ENCODE measurements at places on chromosomes 1 and 21. TPM values are rescaled to one million over a fixed set of nuclear protein-coding genes. Genes with fewer than 3 reads are reported as not detected.
A peak's percentile ranks its signal among the peaks of the same experiment; 100 is the strongest.

GRCh38 chr1:228264090-228264829 is 56.4 kb downstream of the OBSCN start:
- H3K4me1 ChIP-seq = no peaks in the 10 kb centered on the region
- H3K4me3 ChIP-seq = no peak overlapping the region
- H3K27me3 ChIP-seq = no peaks in the 10 kb centered on the region
- H3K36me3 ChIP-seq = no peaks in the 10 kb centered on the region

- DNase-seq = no peak
- H3K36me3 ChIP-seq = no peaks in the 10 kb centered on the region
- no peak overlapping the region for H3K27ac ChIP-seq
- no peak overlapping the region for H3K4me3 ChIP-seq
- H3K27me3 ChIP-seq = no peaks in the 10 kb centered on the region
Observed at GRCh38 chr21:42243026-42243425, 24.1 kb downstream of the ABCG1 start.

DNA sequence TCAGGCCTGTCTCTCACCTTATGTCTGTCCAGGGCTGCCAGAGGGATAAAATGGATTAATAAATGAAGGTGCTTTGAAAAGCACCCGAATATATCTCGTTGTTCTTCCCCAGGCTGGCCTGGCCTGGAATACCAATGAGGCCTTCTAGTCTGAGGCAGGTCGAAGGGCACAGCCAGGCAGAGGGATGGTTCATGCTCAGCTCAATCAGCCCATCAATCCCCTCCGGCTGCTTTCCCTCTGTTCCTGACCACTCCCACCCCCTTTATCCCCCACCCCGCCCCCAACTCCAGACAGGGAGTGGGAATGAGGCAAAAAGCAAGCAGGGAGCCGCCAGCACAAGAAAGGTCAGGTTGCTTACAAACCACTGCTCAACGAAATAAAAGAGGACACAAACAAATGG is 40.0 kb upstream of the PRELP start:
- no peak overlapping the region for H3K27ac ChIP-seq
- H3K4me1 ChIP-seq = no peaks in the 10 kb centered on the region
- H3K36me3 ChIP-seq = no peaks in the 10 kb centered on the region
- no peaks in the 10 kb centered on the region for H3K27me3 ChIP-seq
- DNase-seq = no peak

DNA sequence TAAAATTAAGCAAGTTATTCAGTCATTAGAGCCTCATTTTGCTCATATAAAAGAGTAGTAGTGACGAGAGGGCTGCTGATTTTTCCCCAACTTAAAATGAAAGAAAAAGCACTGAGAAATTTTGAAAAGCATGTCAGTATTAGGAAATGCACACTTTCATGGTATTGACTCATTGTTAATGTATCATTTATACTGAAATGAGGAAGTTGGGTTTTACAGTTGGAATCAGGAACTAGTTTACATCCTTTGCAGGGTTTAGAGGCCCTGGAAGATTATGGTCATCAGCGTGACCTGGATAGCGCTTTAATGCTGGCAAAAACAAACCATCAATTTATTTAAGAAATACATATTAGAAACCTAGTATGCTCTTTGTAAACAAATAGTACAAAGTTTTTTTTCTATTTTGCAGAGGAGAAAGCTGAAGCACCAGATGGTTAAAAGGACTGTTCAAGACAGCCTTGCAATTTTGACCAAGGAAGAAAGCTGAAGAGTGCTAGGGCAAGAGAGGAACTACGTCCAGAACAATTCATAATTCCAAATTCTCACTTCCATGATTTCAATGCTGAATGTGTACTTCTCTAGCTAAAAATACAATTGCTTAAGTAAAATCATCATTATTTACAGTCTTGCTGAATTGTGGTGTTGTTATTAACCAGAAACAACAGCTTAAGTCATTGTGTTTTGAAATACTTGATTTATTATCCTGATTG is 94.8 kb upstream of the SGIP1 start:
- H3K4me1 ChIP-seq = no peaks in the 10 kb centered on the region
- H3K27ac ChIP-seq = no peak overlapping the region
- DNase-seq = no peak
- H3K36me3 ChIP-seq = no peaks in the 10 kb centered on the region

DNA sequence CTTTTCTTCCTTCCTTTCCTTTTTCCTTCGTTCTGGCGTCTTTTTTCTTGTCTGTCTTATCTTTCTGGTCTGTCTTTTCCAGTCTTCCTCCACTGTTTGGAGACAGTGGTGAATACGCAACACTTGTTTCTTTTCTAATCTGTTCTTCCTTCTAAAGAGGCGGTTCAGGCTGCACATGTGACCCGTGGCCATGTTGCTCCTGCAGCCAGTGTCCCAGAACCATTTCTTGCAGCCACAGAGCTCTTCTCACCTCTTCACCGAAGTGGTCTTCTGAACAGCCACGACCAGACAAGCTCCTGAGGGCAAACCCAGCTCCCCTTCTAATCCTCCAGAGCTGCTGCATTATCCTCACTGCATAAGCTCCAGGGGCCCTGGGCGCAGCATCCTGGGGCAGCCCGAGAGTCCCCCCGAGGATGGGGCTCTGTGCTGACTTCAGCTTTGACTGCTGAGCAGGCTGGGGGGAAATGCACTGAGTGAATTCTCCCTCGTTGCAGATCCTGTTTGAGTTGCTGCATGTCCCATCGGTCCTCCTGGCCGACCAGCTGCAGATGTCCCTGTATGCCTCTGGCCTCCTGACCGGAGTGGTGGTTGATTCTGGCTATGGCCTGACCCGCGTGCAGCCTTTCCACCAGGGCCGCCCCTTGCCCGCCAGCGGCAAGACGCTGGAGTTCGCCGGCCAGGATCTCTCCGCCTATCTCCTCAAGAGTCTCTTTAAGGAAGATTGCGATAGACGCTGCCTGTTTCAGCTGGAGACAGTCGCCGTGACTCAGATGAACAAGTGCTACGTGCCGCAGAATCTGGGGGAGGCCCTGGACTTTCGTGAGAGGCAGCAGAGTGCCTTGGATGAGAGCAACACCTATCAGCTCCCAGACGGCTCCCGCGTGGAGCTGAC is 70.4 kb downstream of the ACTL8 start:
- no peaks in the 10 kb centered on the region for H3K36me3 ChIP-seq
- no peaks in the 10 kb centered on the region for H3K27me3 ChIP-seq
- H3K4me1 ChIP-seq = no peaks in the 10 kb centered on the region
- no peak for DNase-seq

DNA sequence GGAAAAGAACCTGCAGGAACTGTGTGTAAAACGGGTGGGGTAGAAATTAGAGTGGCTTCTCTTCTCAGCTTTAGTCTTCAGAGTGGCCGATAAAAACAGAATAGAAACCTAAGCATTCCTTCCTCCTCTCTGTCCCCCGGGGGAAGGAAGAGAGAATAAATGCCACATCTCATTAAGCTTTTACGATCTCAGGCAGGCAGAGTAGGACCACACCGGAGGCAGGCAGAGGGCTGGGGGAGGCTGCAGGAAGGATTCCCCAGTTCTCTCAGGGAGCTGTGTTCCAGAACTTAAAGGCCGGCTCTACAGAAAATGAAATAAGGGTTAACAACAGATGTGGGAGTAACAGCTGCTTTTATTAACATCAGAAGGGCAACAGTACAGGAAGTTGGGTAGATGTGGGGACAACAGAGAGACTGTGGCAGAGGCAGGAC is 24.5 kb upstream of the MEF2D start:
- no peak overlapping the region for H3K4me3 ChIP-seq
- no peak overlapping the region for H3K27ac ChIP-seq
- no peaks in the 10 kb centered on the region for H3K4me1 ChIP-seq

DNA sequence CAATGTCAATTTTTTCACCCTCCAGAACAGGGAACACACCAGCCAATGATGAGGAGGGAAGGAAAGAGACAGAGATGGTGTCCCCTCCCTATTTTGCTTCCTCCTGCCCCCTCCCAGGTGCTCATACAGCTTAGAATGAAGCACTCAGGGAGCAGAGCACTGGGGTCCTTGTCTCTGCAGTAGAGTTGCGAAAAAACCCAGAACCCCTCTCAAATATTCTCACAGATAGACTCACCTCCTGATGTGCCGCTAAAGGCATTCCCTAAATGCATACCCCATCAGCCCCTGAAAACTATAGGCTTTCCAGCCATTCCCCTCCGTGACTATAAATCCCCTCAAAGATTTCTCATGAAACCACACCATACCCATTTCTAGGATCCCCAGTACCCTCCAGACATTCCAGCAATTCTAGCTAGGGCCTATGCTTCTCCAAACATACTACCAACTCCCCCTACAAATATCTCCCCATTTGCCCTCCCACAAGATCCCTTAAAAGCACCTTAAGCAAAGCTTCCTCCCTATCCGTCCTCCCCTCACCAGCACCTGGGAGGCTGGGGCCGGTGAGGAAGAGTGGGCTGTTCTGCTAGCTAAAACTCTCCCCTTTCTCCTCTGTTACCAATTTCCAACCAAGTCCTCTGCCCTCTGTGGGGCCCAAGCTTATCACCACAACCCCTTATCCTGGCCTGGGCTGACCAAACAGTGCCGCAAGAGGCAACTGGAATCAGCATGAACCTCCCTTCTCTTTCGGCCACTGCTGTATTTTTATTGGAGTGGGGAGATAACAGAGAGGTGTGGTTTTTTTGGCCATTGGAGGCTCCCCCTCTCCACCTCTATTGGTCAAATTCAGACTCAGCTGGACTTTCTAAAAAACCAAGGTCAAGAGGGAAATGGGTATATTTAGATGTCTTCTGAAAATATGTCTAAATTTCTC is 54.7 kb downstream of the RHBG start:
- no peak overlapping the region for H3K4me3 ChIP-seq
- no peak for DNase-seq
- H3K27me3 ChIP-seq = peaks cover 30% of the 10 kb centered on the region
- H3K27ac ChIP-seq = no peak overlapping the region
- H3K4me1 ChIP-seq = peaks cover 17% of the 10 kb centered on the region
- no peaks in the 10 kb centered on the region for H3K36me3 ChIP-seq

- H3K4me1 ChIP-seq = no peaks in the 10 kb centered on the region
- no peak overlapping the region for H3K27ac ChIP-seq
- no peak for DNase-seq
- H3K27me3 ChIP-seq = no peaks in the 10 kb centered on the region
Observed at GRCh38 chr1:2504225-2504948, 22.0 kb downstream of the PANK4 start.

DNA sequence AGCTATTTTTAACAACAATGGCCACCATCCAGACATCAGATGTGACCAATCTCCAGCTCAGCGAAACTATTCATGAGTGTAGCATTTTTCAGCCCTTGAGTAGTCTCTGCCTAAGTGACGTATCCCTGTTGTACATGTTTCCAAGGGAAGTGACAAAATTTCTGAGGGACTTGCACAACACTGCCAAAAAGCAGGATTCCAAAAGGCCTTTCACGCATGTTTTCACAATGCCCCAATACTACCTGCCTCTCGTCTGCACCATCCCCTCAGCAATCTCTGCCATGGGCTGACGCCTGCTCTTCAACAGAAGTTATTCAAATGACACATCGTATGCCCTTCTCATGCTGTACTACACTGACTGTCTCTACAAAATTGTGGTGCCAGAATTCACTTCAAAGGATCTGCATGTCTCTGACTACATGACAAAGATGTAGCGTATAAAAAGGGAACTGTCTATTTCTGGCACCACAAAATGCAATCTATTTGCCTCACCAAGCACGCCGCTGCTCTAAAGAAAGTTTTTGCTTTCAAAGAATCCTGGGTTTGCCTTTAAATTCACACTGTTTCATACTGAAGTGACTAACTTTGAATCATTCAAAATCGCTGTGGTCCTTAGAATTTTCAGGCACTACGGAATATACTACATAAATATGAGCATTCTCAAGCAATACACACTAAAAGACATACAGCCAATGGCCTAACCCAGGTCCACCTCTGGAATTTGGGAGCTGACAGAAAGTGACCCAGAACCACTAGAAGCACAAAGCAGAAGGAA is 32.9 kb downstream of the JAK1 start:
- no peak for DNase-seq
- H3K27me3 ChIP-seq = no peaks in the 10 kb centered on the region
- H3K4me1 ChIP-seq = no peaks in the 10 kb centered on the region
- H3K4me3 ChIP-seq = no peak overlapping the region
- H3K36me3 ChIP-seq = no peaks in the 10 kb centered on the region

- H3K4me3 ChIP-seq = no peak overlapping the region
- H3K36me3 ChIP-seq = no peaks in the 10 kb centered on the region
- DNase-seq = no peak
- H3K27me3 ChIP-seq = no peaks in the 10 kb centered on the region
Observed at GRCh38 chr1:107724648-107725047, 240.3 kb downstream of the VAV3 start.

- H3K27ac ChIP-seq = no peak overlapping the region
- H3K27me3 ChIP-seq = no peaks in the 10 kb centered on the region
- H3K36me3 ChIP-seq = no peaks in the 10 kb centered on the region
- H3K4me3 ChIP-seq = no peak overlapping the region
Observed at GRCh38 chr21:36661511-36662309, 37.2 kb upstream of the SIM2 start.

GRCh38 chr1:153733970-153734369 is 6.1 kb downstream of the INTS3 start:
- H3K4me3 ChIP-seq = no peak overlapping the region
- peaks cover 28% of the 10 kb centered on the region for H3K4me1 ChIP-seq
- DNase-seq = no peak
- H3K36me3 ChIP-seq = no peaks in the 10 kb centered on the region
- H3K27ac ChIP-seq = no peak overlapping the region
- H3K27me3 ChIP-seq = no peaks in the 10 kb centered on the region

- DNase-seq = peak; percentile 27
- no peaks in the 10 kb centered on the region for H3K36me3 ChIP-seq
Observed at GRCh38 chr1:2801535-2802291, at the start of gene TTC34. TSS of gene TTC34 (minus strand) at chr1:2801693. CDS start at chr1:2800827, 866 bp downstream.

- no peaks in the 10 kb centered on the region for H3K4me1 ChIP-seq
- no peaks in the 10 kb centered on the region for H3K36me3 ChIP-seq
- no peaks in the 10 kb centered on the region for H3K27me3 ChIP-seq
- peak within 1 kb of the TSS; percentile 26 for H3K27ac ChIP-seq
- no peak for DNase-seq
Observed at GRCh38 chr1:186828611-186829454, at the start of gene PLA2G4A. TSS of gene PLA2G4A (plus strand) at chr1:186828949. CDS start at chr1:186854355, 25,406 bp downstream.

DNA sequence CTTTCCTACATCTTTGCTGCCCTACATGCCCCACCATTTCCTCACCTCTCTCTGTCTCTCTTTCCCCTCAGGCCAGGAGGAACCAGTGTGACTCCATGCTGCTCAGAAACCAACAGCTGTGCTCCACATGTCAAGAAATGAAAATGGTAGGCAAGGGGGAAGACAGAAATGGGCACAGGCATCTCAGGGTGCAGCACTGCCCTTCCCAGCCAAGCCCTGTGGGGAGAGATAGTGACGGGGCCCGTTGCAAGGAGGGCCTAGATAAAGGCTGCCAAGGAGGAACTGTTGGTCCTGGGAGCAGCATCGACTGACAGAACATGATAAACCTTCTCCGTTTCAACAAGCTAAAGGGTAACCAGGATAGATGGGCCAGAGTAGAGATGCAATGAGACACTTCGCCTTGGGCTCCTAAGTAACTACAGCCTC is 12.5 kb upstream of the PIGC start:
- no peak overlapping the region for H3K4me3 ChIP-seq
- H3K27ac ChIP-seq = no peak overlapping the region
- DNase-seq = no peak
- H3K27me3 ChIP-seq = no peaks in the 10 kb centered on the region
- no peaks in the 10 kb centered on the region for H3K36me3 ChIP-seq
- peaks cover 4% of the 10 kb centered on the region for H3K4me1 ChIP-seq

The CLDN17 gene
- total RNA-seq = not detected

The SLC6A17 gene
- not detected for total RNA-seq

The RXFP4 gene
- total RNA-seq = not detected

The CSF1 gene
- 13.6 TPM for total RNA-seq

The BLACAT1 gene
- not detected for total RNA-seq

All from right lobe of liver (tissue), 6 donors.